ENCODE measurements at places on chromosomes 3 and 15. TPM values are rescaled to one million over a fixed set of nuclear protein-coding genes. Genes with fewer than 3 reads are reported as not detected.

ZNF501 gene
- total RNA-seq, result 5.4 TPM

PIGZ gene
- total RNA-seq, result 2.8 TPM

- no peak for DNase-seq
Observed at GRCh38 chr3:120640231-120640630, 41.8 kb downstream of the HGD start.

- no peak for DNase-seq
Observed at GRCh38 chr3:158709666-158710083, 22.6 kb downstream of the RARRES1 start.

KCNAB1 gene
- total RNA-seq, result 3.7 TPM

DNA sequence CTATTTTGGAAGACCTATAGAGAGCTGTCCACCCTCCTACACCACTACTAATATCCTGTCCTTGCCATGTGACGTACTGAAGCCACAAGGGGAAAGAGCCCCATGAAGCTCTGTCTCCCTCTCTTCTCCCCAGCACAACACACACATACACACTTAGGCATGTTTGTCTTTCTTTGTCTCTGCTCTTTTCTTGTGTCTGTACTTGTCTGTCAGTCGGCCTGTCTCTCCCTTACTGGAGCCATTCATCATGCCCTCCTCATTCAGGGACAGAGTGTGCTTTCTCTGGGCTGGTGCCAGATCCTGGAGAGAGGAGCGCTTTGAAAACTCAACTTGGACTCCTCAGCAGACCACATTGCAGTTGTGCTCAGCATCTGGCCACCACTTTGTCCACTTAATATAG, 47.6 kb downstream of the PSMD6 start:
- peak; percentile 68 for DNase-seq

DNA sequence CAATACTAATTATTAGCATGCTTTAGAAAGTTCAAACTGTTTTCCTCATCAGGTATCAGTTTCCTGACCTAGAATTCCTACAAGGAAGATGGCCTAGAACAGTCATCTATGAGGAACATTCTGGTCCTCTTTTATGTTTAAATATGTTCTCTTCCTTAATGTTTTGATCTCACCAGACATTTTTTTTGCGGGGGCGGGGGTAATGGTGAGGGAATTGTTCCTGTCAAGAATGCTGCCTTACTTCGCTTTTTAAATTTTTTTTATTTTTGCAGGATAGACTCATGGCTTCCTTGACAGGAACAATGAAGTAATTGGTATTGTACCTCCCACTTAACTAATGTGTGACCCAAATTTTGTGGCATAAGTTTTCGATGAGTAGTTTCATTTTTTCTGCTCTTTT, 44.3 kb upstream of the NANOGP8 start:
- DNase-seq, result no peak

- no peak for DNase-seq
Observed at GRCh38 chr3:187838016-187838540, 92.8 kb upstream of the BCL6 start.

GRCh38 chr3:184685646-184686045, 26.2 kb downstream of the MAGEF1 start:
- no peak for DNase-seq

CCK gene
- not detected for total RNA-seq

DNA sequence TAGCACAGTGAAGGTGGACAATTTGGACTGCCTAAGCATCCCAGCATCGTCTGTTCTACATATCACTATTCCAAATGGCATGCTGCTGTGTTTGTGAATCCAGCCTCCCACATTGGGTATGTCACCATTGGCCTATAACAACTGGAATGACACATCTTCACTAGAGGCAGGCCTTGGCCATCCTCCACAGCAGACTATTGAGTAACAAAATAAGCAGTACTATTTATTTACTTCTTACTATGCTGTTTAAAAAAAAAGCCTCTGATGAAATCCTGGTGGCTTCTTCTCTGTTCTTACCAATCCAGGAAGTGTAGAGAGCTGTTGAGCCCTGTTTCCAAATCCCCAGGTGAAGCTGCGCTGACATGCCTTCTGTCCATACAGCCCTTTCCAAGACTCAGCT, 30.6 kb upstream of the CERS3 start:
- no peak for DNase-seq

DNA sequence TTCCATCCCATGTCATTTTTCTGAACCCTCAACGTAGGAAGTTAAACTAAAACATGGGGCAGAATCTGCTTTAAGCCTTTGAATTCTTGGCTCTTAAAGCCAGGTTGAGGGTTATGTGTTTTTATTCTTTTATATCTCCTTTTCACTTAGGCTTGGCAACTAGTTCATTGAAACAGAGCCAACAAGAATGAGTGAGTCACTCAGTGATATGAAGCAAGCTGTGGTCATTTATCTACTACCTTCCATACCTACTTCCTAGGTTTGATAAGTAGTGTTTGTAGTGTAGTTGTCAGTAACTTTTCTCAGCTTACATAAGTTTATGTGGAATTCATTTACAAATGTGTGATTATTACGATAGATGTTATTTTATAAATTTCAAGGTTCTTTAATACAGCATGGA, 67.4 kb downstream of the SNRPN start:
- DNase-seq, result no peak

GRCh38 chr3:187942658-187943241, 197.5 kb upstream of the BCL6 start:
- no peak for DNase-seq

- no peak for DNase-seq
Observed at GRCh38 chr3:23926736-23927135, 9.8 kb downstream of the RPL15 start.

DNA sequence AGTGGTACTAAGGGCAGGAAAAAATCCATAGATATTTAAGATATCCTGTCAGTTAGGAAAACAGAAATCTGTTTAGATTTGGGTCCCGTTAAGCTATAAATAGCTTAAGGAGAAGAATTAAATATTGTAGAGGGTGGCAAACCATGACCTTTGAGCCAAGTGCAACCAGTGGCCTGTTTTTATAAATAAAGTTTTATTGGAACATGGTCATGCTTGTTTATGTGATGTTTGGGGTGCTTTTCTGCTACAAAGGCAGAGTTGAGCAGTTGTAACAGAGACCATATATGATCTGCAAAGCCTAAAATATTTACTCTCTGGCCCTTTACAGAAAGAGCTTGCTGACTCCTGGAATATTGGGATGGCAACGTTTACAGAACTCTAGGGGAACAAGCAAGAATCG, 66.3 kb downstream of the SQOR start:
- no peak for DNase-seq

DNA sequence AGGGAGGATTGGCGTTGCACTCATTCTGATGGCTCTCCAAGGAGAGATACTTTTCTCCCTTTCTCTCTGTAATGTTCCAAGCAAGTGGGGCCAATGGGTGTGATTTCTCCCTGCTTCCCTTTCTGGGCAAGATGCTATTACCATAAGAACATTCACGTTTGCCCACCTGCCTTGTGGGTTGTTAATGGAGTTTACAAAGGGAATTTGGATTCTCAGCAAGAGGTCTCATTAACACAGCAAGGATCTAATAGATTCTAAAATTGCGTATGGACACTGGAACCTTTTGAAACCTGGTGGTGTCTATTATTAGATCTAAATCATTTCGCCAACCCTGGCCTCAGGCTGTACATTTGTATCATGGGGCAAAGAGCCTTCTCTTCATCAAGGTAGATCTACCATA, 74.1 kb downstream of the SLCO3A1 start:
- DNase-seq, result no peak

- DNase-seq, result peak; percentile 63
Observed at GRCh38 chr3:157499342-157499963, 3.8 kb downstream of the VEPH1 start.

GRCh38 chr3:123401836-123402530, 46.9 kb downstream of the ADCY5 start:
- peak; percentile 72 for DNase-seq

HIGD2B gene
- total RNA-seq, result not detected

- DNase-seq, result no peak
Observed at GRCh38 chr3:59446775-59447465, 397.1 kb upstream of the CFAP20DC start.

- DNase-seq, result no peak
Observed at GRCh38 chr3:156614642-156615511, 59.5 kb upstream of the TIPARP start.

GRCh38 chr3:177713928-177714900, 516.9 kb upstream of the TBL1XR1 start:
- DNase-seq, result no peak
